ENCODE measurements at places on chromosomes 5 and 9.

DNA sequence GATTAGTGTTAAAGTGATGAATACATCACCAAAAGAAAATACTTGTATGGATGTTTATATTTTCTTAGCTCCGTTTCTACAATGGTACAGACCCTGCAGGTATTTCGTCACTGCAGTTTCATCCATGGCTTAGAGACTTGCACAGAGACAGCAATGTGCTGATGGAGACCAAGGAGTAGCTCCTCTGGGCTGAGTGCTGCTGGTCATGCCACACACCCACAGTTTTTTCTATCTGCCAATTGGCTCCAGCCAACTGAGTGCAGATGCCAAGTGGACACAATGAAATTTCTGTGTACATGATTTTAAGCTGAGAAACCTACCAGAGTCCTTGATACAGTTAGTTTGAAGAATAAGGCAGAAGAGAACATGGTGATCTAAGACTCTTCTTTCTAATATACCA is 145.9 kb upstream of the ADCY2 start:
- no peak for DNase-seq

- no peak for DNase-seq
These were observed 143.4 kb upstream of the CDH6 start for GRCh38 chr5:31049936-31050704.

- DNase-seq = peak; percentile 30
These were observed 64.4 kb downstream of the FAM114A2 start for GRCh38 chr5:153974131-153974812.

DNA sequence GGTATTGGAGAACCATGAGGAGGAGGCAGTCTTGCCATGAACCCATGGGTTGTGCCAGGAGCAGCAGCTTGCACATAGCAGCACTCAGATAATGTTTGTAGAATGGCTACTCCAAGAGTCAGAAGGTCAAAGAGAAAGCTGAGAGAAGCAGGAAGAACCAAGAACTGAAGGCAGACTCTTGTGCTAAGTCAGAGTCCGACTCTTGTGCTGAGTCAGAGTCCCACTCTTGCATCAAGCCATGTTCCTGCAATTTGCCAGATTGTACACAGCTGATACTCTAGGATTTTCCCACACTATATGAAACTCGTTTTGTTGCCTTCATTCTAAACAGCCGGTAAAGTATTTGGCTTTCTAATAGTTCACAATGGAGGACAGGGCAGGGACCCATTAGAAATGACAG is 26.2 kb upstream of the HSPA9 start:
- no peak for DNase-seq

- DNase-seq = no peak
These were observed 4.6 kb upstream of the GLE1 start for GRCh38 chr9:128499920-128500319.

GRCh38 chr5:122163121-122164069 is 34.0 kb downstream of the ZNF474 start:
- no peak for DNase-seq

- no peak for DNase-seq
These were observed 430.3 kb upstream of the ZNF462 start for GRCh38 chr9:106432631-106433030.

- DNase-seq = no peak
These were observed 10.1 kb upstream of the CDH9 start for GRCh38 chr5:27048510-27048909.

GRCh38 chr5:176884571-176884890 is 14.6 kb downstream of the HK3 start:
- DNase-seq = no peak

GRCh38 chr5:177433658-177434217 is 7.3 kb downstream of the GRK6 start:
- DNase-seq = no peak

- DNase-seq = no peak
These were observed 16.0 kb upstream of the JADE2 start for GRCh38 chr5:134509308-134510040.

DNA sequence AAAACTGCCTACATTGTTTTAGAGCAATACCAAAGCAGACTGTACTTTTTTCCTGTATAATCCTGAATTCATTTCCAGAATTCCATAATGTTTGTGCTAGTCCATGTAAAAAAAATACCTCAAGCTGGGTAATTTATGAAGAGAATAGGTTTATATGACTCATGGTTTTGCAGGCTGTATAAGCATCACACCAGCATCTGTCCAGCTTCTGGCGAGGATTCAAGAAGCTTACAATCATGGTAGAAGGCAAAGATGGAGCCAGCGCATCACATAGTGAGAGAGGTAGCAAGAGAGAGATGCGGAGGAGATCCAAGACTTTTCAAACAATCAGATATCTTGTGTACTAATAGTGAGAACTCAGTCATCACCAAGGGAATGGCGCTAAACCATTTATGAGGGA is 280.3 kb upstream of the CDH9 start:
- no peak for DNase-seq

GRCh38 chr5:110536120-110537115 is 190.1 kb downstream of the TMEM232 start:
- no peak for DNase-seq

- no peak for DNase-seq
These were observed 11.9 kb downstream of the SPINK6 start for GRCh38 chr5:148214665-148215185.

DNA sequence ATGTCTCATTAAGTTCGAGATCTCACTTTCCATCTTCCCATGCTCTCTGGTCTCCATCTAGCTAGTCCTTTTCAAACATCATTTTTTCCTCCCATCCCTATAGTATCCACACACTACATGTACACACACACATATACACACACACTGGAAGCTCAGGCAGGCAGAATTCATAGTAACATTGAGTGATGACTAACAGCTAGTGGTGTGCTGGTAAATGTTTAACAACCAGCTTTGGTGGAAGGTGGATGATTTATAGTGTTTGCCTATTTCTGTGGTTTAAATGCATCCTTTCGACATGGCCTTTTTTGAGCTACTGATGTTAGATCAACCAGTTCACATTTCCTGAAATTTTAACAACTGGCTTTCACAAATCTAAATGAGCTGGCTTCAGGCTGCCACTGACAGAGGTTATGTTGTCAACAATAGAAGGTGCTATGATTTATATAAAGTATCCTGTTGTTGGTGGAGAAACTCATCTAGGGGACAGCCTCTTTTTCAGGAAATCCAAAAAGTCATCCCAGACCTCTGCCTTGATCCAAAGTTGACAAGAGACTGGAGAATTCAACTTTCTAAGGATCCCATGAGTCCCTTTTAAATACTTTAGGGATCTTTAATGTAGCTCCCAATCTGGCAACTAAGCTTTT is 117.8 kb downstream of the CCDC192 start:
- no peak for DNase-seq

GRCh38 chr5:36751886-36752285 is 124.7 kb upstream of the NIPBL start:
- no peak for DNase-seq

DNA sequence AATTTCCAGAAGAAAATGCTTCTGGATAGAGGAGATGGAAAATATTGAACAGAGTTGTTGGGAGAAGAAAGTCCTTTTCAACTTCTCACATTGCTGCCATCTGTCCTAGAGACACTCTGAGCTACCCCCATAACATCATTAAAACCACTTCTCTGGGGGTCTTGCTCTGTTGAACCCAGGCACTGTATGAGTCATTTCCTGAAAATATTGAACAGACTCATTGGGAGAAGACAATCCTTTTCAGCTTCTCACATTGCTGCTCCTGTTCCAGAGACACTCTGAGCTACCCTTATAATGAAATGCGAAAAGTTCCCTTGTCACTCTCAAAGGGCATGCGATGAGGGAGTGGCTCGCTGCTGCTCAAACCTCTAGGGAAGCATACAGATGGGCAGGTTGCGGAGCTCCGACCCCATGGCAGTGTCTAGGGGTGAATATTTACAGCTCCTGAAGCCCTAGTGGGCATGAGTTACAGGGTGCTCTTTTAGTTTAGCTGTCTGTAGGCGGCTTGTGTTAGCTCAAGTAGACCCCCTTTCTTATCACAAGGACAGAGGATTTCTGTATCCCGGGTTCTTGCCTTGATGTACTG is 90.7 kb downstream of the CDKN2A start:
- no peak for DNase-seq

DNA sequence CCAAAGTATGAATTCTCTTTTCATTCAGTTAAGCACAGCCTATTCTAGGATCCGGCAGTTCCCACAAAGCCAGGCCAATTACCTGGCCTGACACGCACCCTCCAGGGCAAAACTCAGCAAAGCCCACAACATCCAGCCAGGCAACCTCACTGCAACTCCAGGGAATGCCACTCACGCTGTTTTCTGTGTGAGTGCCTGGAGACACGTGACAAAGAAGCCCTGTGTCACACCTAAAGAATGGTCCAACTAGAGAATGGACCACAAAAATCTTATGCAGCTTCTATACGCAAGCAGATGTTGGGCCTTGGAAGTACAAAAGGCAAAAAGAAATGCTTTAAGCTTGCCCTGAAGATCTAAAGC is 20.2 kb downstream of the RETREG1 start:
- no peak for DNase-seq

GRCh38 chr5:172747471-172747870 is 23.5 kb downstream of the DUSP1 start:
- no peak for DNase-seq

DNA sequence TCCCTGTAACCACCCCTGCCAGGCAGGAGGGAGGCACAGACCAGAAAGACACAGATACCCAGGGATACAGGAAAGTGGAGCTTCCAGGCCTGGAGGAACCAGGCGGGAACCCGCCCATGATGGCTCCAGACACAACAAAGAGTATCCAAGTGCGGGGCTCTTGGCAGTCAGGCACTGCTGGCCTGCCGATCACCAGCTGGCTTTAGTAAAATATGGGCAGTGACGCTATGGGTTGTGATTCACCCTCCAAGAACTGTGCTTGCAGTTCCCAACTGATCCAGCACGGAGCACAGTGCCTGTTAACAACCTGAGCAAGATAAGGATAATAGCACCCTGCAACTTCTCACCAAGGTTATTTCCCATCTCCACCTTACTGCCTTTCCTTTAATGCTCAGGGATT is 463.3 kb downstream of the IRX1 start:
- no peak for DNase-seq

DNA sequence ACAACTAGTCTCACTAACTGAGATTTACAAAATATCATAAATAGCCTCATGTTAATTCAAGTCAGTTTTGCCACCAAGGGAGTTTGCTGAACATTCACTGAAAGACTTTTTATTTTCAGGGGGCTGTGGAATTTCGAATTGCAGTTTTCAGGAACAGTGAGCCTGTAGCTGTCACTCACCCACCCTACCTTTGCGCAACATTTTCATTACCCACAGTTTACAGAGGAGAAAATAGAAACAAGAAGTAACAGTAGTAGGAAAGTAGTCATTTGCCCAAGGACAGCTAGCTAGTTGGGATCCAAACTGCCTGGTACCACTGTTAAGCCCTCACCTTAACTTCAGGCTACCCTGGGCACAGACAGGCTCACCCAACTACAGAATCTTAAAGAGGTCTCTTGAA is 154.1 kb downstream of the ADAMTS12 start:
- no peak for DNase-seq

GRCh38 chr5:171692107-171692506 is 93.5 kb upstream of the SMIM23 start:
- DNase-seq = no peak

- DNase-seq = no peak
These were observed 84.1 kb upstream of the SPATA31D4 start for GRCh38 chr9:81844131-81844567.

DNA sequence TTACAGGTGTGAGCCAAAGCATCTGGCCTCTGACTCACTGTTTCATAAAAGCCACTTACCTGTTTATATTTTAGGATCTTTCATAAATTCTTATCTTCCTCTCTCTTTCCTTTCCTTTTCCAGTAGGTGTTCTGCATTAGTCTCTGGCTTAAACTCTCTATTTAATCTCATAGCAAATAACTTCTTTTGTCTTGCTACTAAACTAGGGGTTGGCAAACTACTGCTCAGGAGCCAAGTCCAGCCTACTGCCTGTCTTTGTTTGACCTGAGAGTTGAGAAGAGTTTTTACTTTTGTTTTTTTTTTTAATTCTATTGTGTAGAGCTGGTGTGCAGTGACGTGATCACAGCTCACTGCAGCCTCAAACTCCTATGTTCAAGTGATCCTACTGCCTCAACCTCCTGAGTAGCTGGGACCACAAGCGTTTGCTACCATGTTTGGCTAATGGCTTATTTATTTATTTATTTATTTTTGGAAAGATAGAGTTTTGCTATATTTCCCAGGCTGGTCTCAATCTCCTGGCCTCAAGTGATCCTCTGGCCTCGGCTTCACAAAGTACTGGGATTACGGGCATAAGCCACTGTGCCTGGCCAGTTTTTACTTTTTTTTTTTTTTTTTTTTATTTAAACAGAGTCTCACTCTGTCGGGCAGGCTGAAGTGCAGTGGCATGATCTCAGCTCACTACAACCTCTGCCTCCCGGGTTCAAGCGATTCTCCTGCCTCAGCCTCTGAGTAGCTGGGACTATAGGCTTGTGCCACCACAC is 5.4 kb upstream of the NDFIP1 start:
- DNase-seq = no peak
